ENCODE measurements at places on chromosomes 2 and 18.

GRCh38 chr2:101111917-101112771, 39.0 kb downstream of the TBC1D8 start:
- no peak for DNase-seq

DNA sequence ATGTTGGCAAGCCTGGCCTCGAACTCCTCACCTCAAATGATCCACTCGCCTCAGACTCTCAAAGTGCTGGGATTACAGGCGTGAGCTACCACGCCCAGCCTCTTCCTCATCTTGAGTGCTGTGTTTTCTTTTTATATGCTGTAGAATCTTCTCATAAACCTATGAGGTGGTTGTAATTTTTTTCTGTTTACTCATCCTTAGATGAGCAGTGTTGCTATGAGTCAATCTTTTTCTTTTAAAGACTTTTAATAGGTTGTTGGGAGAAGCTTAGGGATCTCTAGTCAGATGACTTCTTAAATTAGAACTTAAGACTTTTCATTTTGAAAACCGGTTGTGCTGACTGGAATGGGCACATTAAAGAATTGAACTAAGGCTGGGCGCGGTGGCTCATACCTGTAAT, 8.7 kb upstream of the AAK1 start:
- DNase-seq = no peak

DNA sequence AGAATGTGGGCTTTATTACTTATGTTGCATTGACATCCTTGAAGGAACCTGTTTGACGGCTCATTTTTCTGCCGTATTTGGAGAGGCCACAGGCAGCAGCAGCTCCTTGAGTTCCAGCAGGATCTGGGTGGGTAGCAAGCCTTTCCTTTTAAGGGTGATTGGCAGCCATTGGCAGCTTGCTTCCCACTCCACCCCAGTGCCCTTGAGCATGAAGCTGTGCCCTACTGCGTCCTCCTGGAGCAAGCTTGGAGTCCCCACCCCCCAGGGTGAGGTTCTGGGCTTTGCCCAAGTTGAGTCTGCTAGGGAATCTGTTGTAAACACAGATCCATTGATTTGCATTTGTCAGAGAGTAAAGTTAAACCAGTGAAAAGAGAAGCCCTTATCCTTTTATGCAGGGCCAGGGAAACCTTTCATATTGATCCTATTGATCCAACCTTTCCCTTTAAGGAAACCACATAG, 9.2 kb downstream of the ONECUT2 start:
- DNase-seq = no peak

- DNase-seq = no peak
Measured at GRCh38 chr2:181586569-181587081, 70.3 kb downstream of the CERKL start.

GRCh38 chr2:104840893-104841585, 12.9 kb upstream of the POU3F3 start:
- no peak for DNase-seq

DNA sequence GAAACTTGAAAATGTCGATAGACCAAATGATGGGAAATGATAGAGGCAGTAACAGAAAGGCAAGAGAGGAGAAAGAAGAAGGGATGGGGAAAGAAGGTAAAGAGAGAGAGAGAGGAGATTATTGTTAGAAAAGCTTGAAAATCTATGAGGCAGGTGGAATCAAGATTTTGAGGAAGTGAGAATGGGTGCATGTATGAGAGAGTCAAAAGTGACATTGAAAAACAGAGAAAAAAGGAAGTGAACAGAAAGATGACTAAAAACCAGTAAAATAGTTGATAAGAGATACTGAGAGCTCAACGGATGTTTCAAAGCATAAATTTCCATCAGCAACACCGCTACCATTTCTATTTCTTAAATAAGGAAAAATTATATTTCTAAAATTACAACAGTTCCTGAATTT, 327.4 kb upstream of the CWC22 start:
- DNase-seq = no peak

GRCh38 chr2:219519526-219519916, 5.2 kb downstream of the ASIC4 start:
- DNase-seq = no peak

GRCh38 chr2:121375621-121376159, 90.7 kb upstream of the TFCP2L1 start:
- no peak for DNase-seq

DNA sequence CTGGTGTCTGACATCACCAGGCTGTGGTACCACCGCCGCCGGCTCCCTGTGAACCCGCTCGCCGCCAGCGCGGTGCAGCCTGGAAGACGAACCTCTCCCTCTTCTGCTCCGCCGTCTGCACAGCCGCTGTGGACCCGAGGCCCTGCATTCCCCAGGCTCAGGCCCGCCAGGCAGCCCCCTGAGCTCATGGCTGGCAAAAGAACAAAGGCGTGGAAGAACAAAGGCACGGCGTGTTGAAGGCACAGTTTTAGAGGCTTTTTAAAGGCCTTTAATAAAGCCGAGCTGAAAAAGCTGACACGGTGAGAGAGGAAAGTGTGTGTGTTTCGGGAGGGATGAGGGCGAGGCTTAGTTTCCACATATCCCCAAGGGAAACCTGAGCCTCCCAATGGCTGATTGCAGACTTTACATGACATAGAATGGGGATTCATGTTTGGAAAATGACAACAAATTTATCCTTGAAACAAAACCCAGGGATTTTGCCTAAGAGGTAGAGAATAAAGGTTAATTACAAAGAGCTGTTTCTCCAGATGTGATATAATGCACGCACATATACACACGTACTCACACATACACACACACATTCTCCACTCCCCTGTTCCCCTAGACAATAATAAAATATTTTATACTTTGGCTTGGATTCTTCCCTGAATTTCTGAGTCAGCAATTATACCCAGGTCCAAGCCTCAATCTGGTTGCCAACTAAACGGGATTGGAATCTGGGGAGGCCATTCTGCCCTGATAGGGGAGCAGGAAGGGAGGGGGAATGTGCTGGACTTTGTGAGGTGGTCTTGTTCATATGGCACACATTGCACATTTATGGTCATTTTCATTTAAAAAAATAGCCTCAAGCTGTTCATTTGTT, 39.7 kb downstream of the RFX8 start:
- DNase-seq = peak; percentile 77

GRCh38 chr2:10424051-10424450, 24.1 kb downstream of the ODC1 start:
- DNase-seq = no peak

DNA sequence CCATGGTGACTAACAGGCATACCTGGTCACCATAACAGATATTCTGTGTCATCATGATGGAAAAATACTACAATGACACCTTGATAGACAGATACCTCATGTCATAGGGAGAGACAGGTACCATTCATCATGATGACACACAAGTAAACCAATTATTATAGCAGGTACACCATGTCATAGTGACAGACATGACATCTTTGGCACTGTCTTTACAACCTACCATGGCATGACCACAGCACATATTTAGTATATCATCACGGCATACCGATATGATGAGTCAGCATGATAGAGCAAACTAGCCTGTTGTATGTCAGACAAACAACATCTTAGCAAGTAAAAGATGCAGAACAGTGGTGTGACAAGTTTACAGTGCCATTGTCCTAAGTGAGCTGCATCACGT, 101.3 kb upstream of the KLHL29 start:
- DNase-seq = no peak

DNA sequence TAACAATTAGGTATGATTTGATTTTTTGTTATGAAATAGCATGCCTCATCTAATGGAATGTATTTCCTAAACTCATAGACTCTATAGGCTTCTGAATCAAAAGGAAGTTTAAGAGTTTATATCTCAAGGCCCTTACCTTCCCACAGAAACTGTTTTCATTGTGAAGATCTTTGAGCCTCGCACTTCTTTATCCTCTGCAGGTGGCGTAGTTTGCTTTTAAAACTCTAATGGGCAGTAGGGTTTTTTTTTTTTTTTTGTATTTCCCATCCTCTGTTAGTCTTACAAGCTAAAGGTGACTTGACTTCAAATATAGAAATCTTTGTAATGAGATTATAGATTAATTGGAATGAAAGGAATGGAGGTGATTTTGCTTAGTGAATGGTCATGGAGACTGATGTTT, 28.3 kb downstream of the DYNC2LI1 start:
- DNase-seq = no peak

GRCh38 chr2:1599301-1600085, 144.8 kb downstream of the PXDN start:
- DNase-seq = no peak

GRCh38 chr18:48898521-48898920, 52.2 kb downstream of the SMAD7 start:
- DNase-seq = no peak

DNA sequence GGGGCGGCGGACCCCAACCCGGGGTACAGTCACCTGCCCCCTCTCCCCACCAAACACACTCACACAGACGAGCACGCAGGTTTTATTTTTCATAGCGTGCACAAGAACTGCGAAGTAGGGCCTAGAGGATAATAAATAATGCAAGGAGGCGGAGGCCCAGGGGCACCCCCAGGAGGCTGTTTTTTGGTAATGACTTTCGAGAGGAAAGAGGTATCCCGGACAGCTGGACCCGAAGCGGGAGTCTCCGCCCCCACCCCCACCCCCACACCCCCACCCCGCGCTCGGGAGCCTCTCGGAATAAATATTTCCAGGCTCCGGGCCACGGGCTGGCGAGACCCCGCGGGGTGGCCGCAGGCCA, 3.4 kb downstream of the CYP26B1 start:
- DNase-seq = no peak

DNA sequence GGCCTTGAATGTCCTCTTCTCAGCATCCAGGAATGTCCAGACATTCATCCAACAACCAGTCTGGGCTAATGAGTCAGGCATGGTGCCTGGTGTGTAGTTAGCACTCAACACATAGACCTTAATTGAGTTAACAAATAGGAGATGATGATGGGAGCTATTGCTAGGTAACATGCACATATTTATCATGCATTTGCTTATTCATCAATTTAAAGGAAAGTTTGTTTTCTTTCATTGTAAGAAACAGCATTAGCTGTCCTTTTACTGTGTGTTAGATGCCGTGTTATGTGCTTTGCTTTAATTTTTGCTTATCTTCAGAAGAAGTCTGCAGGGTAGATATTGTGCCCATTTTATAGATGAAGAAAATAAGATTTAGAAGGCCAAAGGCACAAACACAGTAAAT, 43.2 kb downstream of the TSN start:
- DNase-seq = no peak

GRCh38 chr18:1983746-1984515, 587.4 kb downstream of the METTL4 start:
- no peak for DNase-seq

- no peak for DNase-seq
Measured at GRCh38 chr2:116819355-116819754, 995.1 kb upstream of the DDX18 start.

- DNase-seq = no peak
Measured at GRCh38 chr18:3330622-3331021, 68.7 kb downstream of the MYL12B start.

- DNase-seq = no peak
Measured at GRCh38 chr2:184004289-184004947, 593.9 kb upstream of the ZNF804A start.

DNA sequence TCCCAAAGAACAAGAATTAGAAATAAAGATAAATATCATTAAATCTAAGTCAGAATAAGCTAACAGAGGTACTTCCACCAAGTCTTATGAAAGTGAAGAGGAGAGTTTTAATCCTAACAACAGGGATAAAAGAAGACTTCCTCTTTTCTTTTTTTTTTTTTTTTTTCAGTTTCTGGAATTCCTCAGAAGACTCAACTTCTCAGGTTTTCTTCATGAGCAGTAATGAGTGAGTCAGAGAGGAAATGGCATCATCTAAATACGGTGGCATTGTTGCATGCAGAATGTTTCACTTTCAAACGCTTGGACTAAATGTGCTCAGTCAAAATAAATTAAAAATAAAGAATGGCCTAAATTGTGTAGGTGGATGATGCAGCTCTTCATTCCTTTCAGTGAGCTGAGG, 45.6 kb upstream of the ARHGAP15 start:
- no peak for DNase-seq

DNA sequence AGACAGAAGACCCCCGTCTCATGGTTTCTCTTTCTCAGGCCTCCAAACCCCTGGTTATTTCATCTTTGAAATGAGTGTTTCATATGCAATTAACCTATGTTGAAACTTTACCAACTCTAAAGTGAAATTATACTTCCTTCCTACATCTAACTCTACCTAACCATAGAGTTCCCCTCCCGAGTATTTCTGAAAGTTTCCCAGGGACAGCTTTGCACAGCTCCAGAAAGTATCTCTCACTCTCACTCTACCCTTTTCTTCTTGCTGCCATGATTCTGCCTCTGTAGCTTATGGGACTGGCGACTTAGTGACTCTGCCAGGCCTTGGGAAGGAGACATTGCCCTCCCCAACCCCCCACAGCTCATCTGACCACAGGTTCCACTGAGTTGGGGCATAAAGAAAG, 107.9 kb downstream of the B3GNT2 start:
- DNase-seq = no peak

- no peak for DNase-seq
Measured at GRCh38 chr2:43331422-43331821, 105.0 kb upstream of the ZFP36L2 start.

DNA sequence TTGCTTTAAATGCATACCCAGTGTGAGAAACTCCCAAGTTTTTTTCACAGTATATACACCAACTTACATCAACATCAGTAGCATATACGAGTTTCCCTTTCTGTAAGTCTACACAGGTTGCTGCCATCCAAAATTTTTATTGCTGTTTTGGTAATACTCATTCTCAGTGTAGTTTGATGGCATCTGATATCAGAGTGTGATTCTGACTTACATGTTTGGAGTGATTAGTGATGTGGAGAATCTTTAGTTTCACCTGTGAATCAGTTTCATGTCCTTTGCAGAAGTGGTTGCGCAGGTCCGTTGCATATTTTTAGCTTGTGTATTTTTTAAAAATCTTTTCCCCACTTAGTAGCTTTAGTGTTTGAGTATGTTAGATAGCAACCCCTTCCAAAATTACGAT, 50.1 kb downstream of the CCDC74A start:
- no peak for DNase-seq

DNA sequence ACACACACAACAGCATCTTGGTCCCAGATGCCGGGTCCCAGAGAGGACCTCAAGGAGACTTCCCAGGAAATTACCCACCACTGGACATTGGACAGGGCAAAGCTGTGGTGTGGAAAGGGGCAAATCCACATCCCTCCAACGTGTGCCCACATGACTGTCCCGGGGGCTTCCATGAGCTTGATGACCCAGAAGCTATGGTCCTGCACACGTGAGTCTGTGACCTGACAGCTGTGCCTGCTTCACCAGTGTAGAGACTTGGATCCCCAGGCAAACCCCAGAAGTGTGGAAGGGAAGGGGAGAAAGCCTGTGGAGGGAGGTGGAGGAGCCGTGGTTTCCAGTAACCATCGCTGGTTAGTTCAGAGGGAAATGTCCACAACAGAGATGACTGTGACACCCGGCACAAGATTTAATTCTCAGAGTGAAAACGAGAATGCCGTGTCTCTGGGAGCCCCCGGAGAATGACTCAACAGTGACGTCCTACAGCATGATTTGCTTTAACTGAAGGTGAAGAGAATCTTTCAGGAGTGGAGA, 19.1 kb upstream of the GPR55 start:
- DNase-seq = no peak

GRCh38 chr2:213475433-213475832, 191.2 kb downstream of the SPAG16 start:
- DNase-seq = no peak

- no peak for DNase-seq
Measured at GRCh38 chr2:240024766-240025165, 376 bp downstream of the NDUFA10 start.

GRCh38 chr2:102367331-102367971, 11.9 kb downstream of the IL18R1 start:
- no peak for DNase-seq

Measured in upper lobe of left lung (tissue), 6 donors.